ENCODE measurements at places on chromosomes 11 and 22.

DNA sequence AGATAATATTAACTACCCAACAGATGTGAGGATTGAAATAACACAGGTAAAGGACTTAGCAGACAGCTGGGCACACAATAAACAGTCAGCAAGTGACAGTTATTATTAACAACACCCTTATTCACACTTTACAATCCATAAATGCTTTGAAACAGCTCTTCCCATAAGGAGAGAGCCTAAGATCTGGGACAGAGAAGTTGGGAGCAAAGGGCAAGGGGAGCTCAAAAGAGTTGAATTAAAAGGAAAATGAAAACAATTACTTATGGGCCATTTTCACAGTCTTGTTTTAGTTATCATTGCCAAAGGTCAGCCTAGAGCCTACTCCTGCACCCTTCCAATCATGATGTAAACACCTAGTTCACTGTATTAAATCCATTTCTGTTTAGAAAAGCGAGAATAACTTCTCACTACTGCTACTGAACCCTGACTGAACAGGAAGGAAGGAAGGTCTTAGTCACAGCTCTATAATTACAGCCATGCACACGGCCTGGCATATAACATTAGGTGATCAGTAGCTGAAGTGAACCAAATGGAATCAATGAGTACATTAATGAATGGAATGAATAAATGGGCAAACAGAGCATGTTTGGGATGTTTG is 111.3 kb downstream of the PLEKHA7 start:
- no peak for DNase-seq

- no peak for DNase-seq
Measured at GRCh38 chr11:119979701-119980100, 158.2 kb downstream of the TRIM29 start.

- peak; percentile 68 for DNase-seq
Measured at GRCh38 chr11:47189100-47189834, 3.0 kb upstream of the PACSIN3 start.

DNA sequence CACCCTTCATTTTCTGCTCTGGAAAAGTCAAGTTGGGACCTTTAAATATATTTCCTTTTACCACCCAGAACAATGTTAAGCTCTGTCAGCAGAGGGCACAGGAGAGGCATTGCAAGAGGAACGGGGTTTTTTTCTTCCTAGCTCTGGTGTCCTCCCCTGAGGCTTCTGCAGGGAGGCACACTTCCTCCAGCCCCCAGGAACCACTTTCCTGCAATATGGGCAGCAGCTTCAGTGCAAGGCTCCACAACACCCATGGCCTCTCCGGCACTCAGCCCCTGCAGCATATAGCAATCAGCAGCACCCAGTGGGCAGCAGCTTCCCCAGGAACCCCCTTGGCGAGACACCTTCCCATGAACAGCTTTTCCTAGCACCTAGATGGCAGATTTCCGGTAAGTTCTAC is 101.4 kb downstream of the SYT9 start:
- no peak for DNase-seq

- no peak for DNase-seq
Measured at GRCh38 chr11:6474806-6475500, 1.2 kb upstream of the TRIM3 start.

GRCh38 chr11:28728666-28729065 is 620.5 kb downstream of the METTL15 start:
- DNase-seq = no peak

DNA sequence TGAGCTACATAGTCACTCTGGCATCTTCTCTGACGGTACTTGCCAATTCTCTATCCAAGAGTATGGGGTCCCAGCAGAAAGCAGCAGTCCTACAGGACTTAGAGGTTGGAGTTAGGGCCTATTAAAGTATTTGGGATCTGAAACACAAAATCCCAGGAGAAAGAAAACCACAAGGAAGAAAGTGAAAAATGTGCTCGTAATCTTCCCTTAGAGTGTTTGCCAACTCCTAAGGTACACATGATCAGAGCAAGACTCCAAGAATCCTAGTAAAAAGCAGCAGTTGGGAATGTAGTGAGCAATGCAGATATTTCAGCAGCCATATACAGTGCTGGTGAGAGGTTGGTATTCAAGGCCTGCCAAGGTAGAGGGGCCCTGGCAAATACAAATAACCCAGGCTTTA is 71.6 kb downstream of the EXT2 start:
- no peak for DNase-seq

DNA sequence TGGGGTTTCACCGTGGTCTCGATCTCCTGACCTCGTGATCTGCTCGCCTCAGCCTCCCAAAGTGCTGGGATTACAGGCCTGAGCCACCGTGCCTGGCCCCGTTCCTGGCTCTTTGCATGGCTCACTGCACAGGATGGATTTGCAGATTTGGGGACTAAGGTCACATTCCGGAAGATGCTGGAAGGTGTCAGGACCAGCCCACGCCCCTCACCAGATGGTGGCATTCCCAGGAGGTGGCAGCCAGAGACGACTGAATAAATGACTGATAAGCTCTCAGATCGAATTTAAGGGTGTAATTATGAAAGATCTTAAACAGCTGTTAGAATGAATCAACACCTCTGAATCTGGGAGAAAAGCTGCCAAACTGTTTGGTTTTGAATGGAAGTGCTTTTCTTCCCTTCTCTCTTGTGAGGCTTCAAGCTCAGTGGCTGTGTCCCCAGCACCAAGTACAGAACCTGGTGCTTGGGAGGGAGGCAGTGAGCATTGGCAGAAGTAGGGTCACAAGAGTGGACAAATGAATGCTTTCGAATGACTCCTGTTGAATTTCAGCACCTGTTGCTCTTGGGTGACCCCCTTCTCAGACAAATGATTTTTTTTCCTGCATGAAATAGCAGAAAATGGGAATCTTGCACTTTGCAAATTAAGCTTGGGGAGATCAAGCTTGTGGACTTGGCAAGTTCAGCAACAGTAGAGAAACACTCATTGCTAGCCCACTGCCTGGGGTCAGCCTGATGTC is 69.6 kb downstream of the KIAA1671 start:
- DNase-seq = no peak
